Right renal pelvis (tissue), 4 donors: ENCODE measurements at places on chromosomes 7 and 10.

- DNase-seq = no peak
These were observed 44.1 kb downstream of the IKZF1 start for GRCh38 chr7:50348469-50349162.

- peak; percentile 54 for DNase-seq
These were observed at the start of gene ANKRD2 for GRCh38 chr10:97572214-97572989. Gene ANKRD2, plus strand, starts transcription at chr10:97572779. Its CDS starts 10 bp downstream, at chr10:97572789.

- DNase-seq = no peak
These were observed 269.4 kb downstream of the DNAJB9 start for GRCh38 chr7:108839076-108839475.

GRCh38 chr7:134328900-134329299, 12.2 kb upstream of the SLC35B4 start:
- DNase-seq = no peak
